ENCODE measurements at places on chromosomes 6 and 20.

GRCh38 chr6:36546308-36546919 is 865 bp downstream of the STK38 start:
- peak; percentile 22 for DNase-seq

DNA sequence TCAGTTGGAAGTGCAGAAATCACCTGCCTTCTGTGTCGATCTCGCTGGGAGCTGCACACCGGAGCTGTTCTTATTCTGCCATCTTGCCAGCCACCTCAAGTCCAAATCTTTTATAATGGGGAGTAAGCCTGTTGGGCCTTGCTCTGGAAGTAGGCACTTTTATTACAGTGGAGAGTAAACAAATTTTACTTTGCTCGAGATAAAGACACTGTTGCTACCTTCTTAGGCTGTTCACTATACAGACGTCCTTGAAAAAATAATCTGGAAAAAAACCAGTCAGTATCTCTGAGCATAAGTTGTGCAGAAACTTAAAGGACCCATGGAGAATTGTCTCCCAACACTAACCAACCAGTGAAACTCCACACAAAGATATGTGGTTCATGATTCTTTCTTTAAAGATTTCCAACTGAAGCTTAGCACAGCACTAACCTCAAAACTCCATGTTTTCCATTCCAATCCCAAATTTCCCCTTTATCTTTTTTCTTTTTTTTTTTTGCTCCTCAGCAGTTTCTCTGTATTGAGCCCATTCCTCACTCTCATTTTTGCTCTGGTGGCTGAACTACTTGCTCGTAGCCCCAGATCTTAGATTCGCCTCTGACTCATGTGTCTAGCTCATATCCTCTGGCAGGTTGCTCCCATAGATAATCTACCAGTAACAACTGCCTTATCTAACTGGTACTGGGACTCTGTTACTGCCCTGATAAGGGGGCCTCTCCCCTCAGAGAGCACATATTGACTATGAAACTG is 34.3 kb upstream of the COL9A1 start:
- no peak for DNase-seq

- DNase-seq = no peak
These were observed 159.4 kb upstream of the CITED2 start for GRCh38 chr6:139533573-139534471.

DNA sequence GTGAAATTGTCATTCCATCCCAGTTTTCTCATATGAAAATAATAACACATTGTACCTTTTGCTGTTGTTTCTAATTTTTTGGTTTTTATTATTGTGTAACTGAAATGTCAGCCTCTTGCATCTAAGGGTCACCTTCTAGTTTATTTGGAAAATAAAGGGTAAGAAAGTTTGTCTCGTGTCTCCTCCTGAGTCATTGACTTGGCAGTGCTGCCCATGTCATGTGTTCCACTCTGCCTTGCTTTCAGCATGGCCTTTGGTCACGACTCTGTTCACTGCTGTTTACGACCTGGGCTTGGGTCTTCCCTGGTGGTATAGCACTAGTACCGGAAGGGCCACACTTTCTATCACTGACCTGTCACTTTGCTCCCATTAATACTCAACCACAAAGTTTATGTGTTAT is 171.4 kb upstream of the RSPO3 start:
- no peak for DNase-seq

DNA sequence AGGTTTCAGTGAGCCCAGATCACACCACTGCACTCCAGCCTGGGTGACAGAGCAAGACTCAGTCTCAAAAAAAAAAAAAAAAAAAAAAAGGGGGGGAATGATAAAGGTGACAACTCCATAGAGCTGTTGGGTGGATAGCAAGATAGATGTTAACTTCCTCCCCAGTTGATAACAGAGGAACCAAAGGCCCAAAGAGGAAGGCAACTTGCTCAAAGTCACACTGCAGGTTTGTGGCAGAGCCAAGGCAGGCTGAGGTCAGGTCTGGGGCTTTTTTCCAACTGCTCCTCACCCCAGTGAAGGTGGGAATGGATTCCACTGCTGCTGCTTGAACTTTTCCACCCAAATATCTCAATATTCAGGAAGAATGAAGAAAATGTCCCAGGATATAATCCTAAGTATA is 26.7 kb downstream of the HCK start:
- DNase-seq = no peak

DNA sequence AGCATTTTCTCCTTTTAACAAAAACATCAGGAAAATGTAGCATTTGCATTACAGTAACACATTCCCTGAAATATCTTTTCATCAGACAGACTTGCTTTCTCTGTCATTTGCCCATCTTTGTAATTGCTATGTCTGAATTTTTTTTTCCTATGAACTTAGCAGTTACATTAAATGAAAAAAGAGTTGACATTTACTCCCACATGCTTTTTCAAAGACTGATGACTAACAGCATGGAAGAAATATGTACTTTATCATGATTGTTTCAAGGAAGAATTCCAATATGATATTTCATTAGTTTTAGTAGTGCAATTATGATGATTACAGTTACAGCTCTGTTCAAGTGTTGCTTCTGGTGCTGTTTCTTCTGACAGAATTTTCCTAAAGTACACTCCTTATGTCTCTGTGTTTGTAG is 864.5 kb upstream of the MAN1A1 start:
- no peak for DNase-seq

DNA sequence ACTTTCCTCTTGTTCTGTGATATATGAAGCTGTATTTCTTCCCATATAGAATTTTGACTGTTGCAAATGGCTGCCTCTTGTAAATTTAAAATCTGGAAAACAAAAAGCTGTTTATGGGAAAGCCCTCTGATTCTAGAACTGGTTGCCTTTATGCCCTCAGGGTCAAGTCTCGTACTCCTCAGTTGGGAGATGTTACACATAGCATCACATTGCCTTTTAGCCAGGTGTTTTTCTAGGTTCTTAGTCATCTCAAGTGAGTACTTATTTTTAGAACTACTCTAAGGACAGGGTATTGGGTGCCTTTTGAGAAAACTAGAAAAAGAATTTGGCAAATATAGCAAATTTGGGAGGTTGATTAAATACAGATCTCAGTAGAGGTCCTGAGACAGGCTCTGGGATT is 58.5 kb downstream of the ANKS1A start:
- no peak for DNase-seq

- peak; percentile 50 for DNase-seq
These were observed 636 bp downstream of the SRF start for GRCh38 chr6:43171707-43172103.

- no peak for DNase-seq
These were observed 101.4 kb downstream of the BMP2 start for GRCh38 chr20:6868861-6869260.

- DNase-seq = peak; percentile 9
These were observed 51.3 kb upstream of the REV3L start for GRCh38 chr6:111534231-111534751.

GRCh38 chr6:150426198-150426597 is 57.4 kb downstream of the IYD start:
- DNase-seq = no peak

DNA sequence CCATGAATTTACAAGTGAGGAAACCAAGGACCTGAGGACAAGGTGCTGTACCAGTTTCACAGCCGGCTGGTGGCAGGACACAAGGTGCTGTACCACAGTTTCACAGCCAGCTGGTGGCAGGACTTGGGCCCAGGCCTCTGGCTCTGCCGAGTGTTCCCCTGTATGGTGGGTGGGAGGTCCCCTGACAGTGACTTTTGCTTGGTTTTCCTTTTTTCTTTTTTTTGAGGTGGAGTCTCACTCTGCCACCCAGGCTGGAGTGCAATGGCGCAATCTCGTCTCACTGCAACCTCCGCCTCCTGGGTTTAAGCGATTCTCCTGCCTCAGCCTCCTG is 212.4 kb downstream of the LY86 start:
- no peak for DNase-seq

DNA sequence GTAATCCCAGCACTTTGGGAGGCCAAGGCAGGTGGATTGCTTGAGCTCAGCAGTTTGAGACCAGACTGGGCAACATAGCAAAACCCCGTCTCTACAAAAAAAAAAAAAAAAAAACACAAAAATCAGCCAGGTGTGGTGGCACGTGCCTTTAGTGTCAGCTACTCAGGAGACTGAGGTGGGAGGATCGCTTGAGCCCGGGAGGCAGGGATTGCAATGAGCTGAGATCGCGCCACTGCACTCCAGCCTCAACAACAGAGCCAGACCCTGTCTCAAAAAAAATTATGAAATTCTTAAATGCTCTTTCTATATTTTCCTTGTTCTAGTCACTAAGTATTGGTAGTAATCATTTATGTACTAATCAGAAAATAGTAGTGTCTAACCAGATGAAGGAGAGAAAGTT is 30.6 kb downstream of the SYTL3 start:
- DNase-seq = no peak

All from CD4-positive, alpha-beta T cell (primary cell).